MM.1S (cell line): ENCODE measurements at places on chromosomes 3 and 15.

DNA sequence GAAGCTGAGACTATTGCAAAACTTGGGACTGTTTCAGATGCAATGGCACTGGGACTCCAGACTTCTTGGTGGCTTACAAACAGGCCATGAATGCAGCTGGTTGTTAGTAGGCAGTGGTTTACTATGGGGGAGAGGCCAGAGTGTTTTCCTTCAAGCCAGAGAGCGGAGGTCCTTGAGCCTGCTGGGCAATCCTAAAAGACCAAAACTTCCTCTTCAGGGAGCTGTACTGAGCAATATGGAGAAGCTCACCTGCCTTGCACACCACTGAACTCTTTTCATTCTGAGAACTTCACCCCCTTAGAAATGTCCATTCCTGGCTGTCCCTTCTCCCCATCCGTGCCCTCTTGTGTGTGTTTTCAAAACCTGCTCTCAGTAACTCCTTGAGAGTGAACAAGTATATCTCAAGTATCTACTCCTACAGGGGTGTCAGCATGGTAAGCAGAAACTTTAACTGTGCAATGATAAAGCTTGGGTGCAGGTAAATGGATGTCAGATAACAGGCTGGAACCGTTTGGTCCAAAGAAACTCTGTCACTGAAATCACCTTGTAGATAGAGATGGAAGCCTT, 213.9 kb downstream of the CLSTN2 start:
- no peak for DNase-seq

- DNase-seq = no peak
Observed at GRCh38 chr3:160691151-160691550, 14.2 kb downstream of the ARL14 start.

GRCh38 chr15:68479406-68479805, 47.4 kb upstream of the ITGA11 start:
- DNase-seq = no peak

GRCh38 chr3:150422907-150423306, 14.8 kb downstream of the TSC22D2 start:
- no peak for DNase-seq

- no peak for DNase-seq
Observed at GRCh38 chr3:95797081-95797480, 1017.3 kb upstream of the EPHA6 start.

DNA sequence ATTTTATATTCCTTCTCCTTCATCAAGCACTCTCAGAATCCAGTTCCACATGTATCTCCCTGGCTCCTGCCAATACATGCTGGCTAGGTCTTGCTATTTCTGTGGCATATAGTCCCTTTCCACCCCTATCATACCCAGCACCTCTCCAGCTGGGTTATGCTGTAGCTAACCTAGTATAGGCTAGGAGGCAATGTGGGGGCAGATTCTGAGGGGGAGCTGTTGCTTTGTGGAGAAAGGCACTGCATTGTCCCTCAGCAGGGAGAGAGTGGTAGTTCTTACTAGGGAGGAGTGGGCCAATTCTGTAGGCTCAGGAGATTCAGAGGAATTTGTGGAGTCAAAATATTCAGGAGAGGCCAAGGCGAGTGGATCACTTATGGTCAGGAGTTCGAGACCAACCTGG, 39.4 kb upstream of the UBL7 start:
- no peak for DNase-seq

DNA sequence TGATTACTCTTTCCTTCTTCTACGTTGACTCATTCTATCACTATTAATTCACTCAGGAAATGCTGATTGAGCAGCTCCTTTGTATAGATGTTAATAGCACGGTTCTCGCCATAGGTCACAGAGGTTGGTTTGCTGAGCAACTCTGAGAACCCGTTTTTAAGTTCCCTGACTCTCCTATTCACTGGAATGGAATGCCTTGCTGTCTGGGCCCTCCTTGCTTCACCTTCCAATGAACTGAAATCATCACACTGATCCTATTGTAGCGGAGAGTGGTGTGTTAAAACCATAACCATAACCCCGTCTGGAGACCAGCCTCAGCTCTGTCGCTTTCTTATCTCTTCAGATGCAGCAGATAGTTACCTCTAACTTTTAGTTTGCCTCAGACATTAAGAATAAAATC, 323.6 kb downstream of the GABRB3 start:
- DNase-seq = no peak

DNA sequence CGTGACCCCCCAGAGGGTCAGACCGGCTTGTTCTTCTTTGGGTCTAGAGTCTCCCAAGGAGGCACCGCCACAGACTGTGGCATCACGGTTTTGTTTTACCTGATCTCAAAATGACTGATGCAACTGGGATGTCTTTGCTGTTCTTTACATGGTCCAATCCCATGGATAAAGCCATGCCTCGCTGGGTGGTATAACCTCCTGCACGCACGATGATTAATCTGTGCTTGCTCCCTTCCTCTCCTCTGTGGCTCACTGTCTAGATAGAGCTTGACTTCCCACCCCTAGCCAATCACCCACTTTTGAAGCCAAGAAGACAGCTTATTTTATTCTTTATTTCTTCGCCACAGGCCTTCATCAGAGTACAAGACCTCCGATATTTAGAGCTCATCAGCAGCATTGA, 36.6 kb upstream of the RHO start:
- no peak for DNase-seq
